ENCODE measurements at places on chromosomes 7 and 10. TPM values are rescaled to one million over a fixed set of nuclear protein-coding genes. Genes with fewer than 3 reads are reported as not detected.

- no peak for DNase-seq
These were observed 17.6 kb upstream of the ORC5 start for GRCh38 chr7:104225451-104225850.

DNA sequence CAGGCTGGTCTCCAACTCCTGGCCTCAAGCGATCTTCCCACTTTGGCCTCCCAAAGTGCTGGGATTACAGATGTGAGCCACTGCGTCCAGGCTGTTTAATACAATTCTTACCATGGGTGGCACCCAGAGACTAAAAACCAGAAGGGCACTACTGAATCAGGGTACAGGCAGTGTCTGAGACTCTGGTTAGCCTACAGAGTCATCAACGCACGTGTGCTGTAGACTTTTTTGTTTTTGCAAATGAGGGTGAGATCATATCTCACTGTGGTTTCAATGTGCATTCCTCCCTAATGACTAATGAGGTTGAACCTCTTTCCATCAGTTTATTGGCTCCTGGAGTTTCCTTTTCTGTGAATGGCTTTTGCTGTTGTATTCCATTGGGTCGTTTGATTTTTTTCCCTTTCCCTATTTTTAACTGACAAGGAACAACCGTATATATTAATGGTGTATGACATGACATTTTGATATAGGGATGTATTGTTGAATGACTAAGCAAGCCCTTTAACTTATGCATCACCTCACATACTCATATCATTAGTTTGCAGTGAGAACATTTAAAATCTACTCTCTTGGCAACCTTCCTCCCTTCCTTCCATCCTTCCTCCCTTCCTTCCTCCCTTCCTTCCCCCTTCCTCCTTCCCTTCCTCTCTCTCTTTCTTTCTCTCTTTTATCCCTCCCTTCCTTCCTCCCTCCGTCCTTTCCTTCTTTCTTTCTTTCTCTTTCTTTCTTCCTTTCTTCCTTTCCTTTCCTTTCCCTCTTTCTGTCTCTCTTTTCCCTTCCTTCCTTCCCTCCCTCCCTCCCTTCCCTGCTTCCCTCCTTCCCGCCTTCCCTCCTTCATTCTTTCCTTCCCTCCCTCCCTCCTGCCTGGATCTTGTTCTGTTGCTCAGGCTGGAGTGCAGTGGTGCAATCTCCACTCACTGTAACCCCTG lies 9.3 kb upstream of the TMEM270 start:
- peak; percentile 97 for DNase-seq

DNA sequence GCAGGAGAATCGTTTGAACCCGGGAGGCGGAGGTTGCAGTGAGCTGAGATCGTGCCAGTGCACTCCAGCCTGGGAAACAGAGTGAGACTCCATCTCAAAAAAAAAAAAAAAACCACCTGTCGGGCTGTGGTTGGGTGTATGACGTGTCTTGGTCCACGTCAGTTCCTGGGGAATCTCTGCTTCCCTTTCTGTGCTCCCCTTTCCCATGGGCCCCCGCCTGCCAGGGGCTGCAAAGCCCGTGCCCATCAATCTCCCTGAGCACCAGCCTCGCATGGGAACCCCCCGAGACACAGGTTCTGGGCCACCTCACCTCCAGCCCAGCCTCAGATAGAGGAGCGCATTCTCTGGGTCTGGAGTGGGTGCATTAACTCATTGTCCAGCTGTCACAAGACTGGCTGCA lies 2.3 kb upstream of the SH2B2 start:
- DNase-seq, result no peak

CLDN4 gene
- 0.28 TPM for total RNA-seq

- no peak for DNase-seq
These were observed 243.0 kb upstream of the GLI3 start for GRCh38 chr7:42479816-42480633.

ASCC1 gene
- 26.3 TPM for total RNA-seq

MYL10 gene
- not detected for total RNA-seq

DNA sequence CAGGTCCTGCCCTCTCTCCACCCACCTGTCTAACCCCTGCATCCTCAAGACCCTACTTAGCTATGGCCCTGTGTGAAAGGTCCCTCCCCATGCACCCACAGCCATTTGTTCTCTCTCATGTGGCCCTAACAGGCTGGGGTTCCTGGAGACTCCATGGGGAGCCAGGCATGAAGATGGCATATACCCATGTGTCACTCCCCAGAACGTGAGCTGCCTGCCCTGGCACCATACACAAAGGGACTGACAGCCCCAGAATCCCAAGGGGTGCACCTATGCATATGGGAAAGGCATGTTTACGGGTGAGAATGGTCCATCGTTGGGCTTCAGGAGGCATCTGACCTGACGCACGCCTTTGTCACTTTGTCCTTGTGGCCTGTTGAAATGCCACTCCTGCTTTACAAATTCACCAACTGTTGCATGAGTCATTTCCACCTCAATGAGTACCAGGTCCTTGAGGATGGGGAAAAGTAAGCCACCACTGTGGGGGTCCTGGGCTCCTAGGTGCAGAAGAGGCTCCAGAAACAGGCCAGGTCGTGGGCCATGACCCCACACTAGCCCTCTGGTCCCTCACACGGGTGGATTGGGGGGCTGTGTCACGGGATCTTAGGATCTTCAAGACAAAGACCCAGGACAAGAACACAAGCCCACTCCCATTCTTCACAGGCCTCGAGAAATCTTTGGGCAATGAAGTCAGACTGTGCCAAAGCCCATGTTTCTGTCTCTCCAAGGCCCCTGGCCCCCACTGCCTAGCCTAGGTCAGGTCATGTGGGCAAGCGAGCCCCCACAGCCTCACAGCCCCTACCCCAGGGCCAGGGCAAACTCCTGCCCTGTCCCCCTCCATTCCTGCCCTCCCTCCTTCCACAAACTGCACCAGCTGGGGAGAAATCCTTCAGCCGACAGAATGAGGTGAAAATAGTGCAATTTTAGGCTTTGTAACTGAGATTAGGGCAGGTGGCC lies 8.6 kb downstream of the GPRIN2 start:
- DNase-seq, result no peak

DNA sequence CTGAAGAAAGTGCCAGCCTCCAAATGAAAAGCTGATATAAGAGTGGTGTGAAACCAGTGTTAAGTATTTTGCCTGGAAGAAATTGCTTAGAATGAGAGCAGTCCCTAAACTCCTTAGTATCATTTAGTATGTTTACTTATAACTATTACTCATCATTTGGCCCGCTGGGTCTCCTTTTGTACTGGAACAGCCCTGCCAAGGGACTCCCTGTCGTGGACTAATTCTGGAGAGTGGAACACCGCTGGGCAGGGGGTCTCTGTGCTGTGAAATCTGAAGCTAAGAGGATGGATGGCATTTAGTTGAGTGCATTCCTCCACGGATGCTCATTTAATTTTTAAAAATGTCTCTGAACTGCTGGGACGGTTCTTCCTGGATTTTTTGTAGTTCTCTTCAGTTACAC lies 889.9 kb upstream of the C7orf33 start:
- no peak for DNase-seq

- DNase-seq, result no peak
These were observed 10.8 kb downstream of the SEMA3A start for GRCh38 chr7:84183741-84184140.

METTL2B gene
- total RNA-seq, result 49.7 TPM

GRCh38 chr10:132388891-132389432 lies 8.0 kb upstream of the PWWP2B start:
- no peak for DNase-seq

DNA sequence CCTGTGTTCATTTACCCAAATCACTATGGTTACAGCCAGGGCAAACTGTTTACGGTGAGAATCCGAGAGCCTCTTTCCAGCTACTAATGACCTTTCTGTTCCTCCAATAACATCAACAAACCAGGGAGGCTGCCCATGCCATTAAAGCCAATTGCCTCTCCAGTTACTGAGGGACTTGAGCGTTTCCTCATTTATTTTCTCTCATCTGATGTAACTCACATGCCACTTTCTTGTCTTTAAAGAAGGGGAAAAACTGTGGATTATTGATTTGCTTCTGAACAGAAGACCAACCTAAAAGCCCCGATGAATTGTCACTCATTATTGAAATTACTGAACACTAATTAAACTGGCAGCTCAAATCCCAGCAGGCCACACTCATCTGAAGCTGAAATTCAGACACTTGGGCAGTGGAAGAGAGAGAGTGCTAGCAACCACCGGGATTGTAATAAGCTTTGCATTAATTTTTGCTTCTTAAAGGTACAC lies 595.8 kb upstream of the MKI67 start:
- DNase-seq, result no peak

GRCh38 chr7:47092336-47092735 lies 489.6 kb downstream of the TNS3 start:
- DNase-seq, result no peak

DNA sequence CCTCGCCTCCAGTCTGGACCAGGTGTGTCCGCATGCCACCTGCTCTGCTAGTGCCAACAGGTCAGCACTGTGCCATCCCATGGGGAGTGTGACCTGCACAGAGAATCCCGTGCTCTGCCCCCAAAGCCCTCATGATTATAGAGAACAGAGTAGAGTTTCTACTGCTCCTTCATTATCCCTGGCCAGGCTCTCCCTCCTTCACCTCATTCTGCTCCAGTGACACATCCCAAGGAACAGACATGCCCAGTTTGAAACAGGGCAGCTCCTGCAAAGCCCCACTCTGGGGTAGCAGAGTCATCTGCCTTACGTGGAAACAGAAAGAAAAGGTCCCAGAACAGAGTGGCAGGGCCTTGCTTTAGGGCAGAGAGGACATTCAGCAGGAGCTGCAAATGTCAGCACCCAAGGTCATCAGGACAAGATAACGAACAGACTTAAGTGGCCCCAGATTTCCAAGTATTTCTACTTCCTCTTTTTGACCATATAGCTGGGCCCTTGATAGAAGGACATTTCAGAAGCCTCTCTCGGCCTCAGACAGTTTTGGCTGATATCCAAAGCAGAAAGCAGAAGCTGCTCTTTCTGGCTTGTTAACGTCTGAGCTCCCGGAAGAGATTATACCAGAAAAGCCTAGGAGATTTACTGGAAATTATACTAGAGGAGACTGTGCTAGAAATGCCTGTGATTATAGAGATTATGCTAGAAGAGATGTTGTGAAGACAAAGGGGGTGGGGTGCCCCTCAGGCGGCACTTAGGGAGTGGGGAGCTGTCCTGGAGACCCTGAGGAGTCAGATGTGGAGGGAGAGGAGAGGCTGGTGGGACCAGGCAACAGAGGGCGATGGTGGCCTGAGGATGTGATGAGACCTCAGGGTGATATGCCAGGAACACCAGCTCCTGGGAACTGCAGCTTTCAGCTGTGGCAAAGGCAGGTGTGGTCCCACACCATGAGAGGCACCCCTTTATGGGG lies 12.6 kb downstream of the TMEM176B start:
- DNase-seq, result no peak

GRCh38 chr10:59793919-59794318 lies 40.7 kb upstream of the MRLN start:
- DNase-seq, result peak; percentile 6

GRCh38 chr7:23298141-23298881 lies 828 bp upstream of the MALSU1 start:
- peak; percentile 26 for DNase-seq

DNA sequence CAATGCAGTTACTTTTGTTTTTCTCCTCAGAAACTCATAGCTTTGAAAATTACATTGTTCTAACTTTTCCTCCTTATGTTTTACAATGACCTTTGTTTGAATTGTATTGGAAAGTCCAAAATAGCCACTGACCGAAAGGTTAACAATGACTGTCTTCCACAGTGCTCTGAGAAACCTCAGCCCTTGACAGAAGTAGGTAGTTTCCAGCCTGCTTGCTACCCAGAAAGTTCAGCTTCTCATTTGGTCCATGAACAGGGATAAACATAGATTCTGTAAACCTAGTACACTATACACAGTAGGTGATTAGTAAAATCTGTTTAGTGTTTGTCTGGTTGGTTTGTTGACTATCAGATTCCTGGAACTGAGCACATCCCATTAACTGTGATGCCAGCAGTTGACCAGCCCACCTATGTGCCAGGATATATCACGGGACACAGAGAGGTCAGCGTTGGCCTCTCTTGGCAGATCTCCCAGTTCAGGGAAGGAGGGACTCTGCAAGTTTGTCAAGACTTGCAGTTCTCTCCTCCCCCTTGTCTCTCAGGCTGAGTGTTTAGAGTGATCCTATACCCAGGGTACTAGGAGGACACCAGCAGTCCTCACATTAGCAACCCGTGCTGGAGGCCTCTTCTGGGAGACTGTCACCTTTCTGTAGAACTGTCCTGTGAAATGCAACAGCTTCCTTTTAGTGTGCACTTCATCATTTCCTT lies 297.6 kb downstream of the ARHGAP12 start:
- no peak for DNase-seq

DNA sequence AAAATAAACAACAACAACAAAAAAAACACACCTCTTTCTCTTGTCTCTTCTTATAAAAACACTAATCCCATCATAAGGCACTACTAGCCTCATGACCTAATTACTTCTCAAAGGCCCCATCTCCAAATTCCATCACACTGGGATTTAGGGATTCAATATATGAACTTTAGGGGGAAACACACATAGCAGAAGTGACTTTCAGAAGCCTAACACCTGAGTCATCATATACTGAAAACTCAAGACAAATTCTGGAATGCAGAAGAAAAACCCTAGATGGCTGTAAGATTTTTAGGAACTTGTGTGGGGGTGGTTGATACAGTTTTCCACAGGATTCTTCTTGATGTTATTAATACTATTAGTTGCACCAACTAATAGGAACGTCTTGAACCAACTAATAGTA lies 33.7 kb upstream of the CSTF2T start:
- DNase-seq, result no peak

DNA sequence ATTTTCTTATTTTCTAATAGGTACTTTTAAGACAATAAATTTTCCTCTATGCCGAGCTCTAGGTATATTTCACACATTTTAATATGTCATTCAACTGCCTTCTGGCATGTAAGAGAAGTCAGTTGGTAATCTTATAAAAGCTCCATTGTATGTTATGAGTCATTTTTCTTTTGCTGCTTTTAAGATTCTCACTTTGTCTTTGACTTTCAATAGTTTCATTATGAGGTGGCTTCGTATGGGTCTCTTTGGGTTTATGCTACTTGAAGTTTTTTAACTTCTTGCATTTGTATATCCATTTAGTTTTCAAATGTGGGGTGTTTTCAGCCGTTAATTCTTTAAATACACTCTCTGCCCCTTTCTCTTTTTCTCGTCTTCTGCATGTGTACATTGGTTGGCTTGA lies 80.5 kb downstream of the ABCA13 start:
- DNase-seq, result no peak

RTKN2 gene
- total RNA-seq, result 1.6 TPM

ARHGEF5 gene
- 54.7 TPM for total RNA-seq

IMMP2L gene
- total RNA-seq, result 28.1 TPM

DNA sequence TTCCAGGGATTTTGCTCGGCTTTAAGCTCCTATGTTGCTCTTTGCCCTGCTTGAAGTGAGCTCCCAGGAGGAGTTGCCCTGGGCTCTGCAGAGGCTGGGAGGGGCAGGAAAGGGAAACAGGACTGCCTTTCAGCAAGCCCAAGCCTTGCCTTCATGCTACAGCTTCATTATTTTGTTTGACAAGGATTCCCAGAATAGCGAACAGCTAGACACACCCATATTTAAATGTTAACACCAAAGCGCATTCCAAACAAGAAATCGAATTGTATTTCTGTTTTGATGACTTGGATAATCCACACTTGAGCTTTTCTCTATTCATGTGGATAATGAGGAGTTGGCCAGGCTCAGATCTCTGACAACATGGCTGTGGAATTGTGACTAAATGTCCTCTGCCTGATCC lies 6.3 kb downstream of the KIAA1217 start:
- no peak for DNase-seq
